Endothelial cell (in vitro differentiated cells): ENCODE measurements at places on chromosomes 7 and 10. TPM values are rescaled to one million over a fixed set of nuclear protein-coding genes. Genes with fewer than 3 reads are reported as not detected.
A peak's percentile ranks its signal among the peaks of the same experiment; 100 is the strongest.

Gene DBNL
- 47.5 TPM for total RNA-seq

- DNase-seq: no peak
Measured at GRCh38 chr7:35570937-35571336, 124.0 kb downstream of the HERPUD2 start.

GRCh38 chr10:3802526-3803265 lies 17.7 kb upstream of the KLF6 start:
- DNase-seq: no peak

DNA sequence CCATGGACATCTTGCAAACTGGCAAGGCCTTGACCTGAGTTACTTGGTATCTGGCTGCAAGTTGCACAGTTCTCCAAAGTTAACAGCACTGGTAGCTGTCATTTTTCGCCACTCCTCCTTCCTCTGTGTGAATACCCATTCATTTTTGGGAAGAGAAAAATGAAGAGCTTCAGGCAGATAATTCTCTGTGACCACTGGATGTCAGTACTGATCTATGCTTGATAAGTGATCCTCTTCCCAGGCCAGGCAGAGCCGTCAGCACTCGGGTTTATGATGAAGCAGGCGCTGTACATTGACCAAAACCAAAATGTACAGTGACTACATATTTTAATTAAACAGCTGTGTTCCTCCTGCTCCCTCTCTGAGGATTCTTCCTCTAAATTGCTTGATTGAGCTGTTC lies 55.9 kb upstream of the PDZD8 start:
- no peak for DNase-seq

Gene PRTFDC1
- total RNA-seq: 17.5 TPM

- peak; percentile 54 for DNase-seq
Measured at GRCh38 chr10:99913831-99914235, 95.9 kb downstream of the DNMBP start.

- no peak for DNase-seq
Measured at GRCh38 chr7:98231493-98232262, 20.4 kb downstream of the TECPR1 start.

- DNase-seq: no peak
Measured at GRCh38 chr10:81524467-81524866, 350.5 kb upstream of the NRG3 start.

GRCh38 chr10:110865809-110866482 lies 5.8 kb upstream of the PDCD4 start:
- DNase-seq: no peak

DNA sequence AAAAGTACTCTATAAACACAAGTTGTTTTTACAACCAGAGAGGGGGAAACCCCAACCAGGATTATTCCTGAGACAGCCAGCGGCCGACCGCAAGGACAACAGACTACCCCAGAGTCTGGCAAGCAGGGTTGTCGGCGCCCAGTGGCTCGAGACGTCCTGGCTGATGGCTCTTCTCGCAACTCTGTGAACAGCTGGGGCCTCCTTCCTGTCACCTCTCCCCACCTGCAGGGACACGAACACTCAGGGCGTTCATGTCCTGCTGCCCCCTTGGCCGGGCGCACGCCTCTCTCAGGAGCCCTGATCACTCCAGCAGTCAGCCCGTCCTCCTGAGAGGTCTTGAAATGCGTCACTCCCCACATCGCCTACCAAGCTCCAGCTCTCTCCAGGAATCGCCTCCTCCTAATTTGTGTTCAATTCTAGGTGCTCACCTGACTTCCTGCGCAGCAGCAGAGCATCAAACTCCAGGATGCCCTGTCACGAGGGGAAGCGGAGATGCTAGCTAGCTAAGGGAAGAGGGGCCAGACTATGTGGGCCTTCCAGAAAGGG lies 66.4 kb upstream of the TNRC18 start:
- no peak for DNase-seq

DNA sequence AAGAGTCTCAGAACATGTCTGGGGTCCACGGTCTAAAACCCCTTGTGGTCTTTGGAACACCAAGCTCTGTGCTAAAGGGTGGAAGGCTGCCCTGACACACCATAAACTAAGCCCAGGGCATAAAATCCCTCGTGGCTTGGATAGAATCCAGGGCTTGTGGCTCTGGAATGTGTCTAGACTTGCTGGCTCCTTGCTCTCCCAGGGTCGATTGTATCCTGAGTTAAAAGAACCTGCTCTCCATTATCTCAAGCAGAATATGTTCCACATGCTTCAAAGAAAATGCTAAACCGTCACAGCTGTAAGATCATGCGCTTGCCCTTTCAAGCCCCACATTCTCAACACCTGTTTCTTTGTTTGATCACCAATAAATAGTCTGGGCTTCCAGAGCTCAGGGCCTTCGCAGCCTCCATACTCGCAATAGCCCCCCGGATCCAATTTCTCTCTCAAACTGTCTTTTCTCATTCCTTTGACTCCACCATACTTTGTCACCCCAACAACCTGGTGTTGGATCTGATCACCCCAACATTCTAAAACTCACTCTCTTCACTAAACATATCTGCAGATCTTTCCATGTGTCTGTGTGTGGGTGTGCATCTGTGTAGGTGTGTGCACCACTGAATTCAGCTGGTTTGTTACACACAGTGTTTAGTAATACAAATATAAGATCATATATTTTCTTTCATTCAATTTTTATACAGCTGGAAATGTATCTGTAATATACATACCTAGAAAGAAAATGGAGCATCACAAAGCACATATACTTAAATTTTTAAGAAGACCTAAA lies 238.5 kb downstream of the ZMYND11 start:
- no peak for DNase-seq

DNA sequence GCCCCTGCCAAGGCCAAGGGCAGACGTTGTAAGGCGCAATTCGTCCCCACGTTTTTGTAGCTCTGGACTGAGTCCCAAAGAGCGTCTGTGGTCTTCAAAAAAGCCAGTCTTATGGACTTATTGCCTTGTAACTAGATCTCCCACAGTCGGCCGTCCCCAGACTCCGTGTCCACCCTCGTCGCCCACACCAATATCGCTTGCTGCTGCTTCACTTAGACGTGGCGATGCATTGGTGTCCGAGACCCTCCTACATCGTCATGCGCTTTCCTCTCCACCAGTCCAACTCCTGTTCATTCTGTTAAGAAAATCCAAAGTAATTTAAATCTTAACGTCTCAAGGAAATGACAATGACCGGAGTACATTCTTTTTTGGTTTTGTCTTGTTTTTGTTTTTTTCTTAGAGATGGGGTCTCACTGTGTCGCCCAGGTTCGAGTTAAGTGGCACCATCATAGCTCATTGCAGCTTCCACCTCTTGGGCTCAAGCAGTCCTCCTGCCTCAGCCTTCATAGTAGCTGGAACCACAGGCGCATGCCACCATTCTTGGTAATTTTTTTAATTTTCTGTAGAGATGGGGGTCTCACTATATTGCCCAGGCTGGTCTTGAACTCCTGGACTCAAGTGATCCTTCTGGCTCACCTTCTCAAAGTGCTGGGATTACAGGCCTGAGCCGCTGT lies 851 bp downstream of the KIFBP start:
- DNase-seq: no peak

Gene TRA2A
- total RNA-seq: 107 TPM

Gene MMD2
- not detected for total RNA-seq

GRCh38 chr10:119428789-119429188 lies 113.7 kb downstream of the RGS10 start:
- no peak for DNase-seq

Gene IGF2BP3
- 92.8 TPM for total RNA-seq

DNA sequence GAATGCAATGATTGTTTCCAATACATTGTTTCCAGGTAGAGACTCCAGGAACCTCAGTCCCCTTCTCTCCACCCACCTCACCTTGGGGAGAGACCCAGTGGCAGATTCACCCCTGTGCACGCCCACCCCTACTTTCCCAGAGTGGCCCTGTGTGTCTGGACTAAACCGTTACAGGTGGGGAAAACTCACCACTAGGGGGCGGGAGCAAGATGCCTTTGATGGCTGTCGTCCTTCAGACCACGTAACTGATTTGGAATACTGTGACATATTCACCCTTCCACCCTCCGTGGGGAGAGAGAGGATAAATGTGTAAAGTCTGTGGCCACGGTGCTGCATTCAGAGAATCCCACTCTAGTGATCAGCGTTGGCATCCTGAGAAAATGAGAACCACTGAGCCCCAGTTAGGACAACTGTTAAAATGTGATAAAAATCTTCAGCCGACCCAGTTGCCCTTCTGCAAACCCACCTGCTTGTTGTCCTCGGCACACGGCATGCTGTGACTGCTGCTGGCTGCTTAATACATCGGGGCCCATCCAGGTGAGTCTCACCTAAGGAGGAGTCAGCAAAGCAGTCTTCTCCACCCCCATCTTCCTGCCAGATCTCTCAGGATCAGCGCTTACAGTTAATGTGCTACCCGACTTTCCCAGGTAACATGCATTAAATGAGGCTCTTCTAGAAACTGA lies 41.5 kb upstream of the NMT2 start:
- peak; percentile 85 for DNase-seq

Gene SEMA3E
- total RNA-seq: 0.62 TPM

DNA sequence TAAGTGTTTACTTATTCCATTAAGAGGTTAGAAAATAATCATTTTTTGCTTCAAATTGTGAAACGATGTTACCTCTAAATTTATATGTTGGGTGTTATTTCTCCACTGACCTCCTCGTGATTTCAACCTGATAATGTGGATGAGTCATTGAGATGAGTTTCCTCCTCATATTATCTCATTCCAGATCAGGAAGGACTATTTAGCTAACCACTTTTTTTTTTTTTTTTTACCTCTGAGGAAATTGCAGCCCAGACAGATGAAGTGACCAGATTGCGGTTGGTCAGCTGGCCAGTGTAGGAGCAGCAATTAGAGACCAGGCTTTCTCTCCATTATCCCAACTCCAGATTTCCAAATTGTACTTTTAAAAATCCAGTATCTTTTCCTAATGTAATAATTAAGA lies 248.7 kb downstream of the FZD1 start:
- no peak for DNase-seq
